ENCODE measurements at places on chromosomes 7 and 10.
A peak's percentile ranks its signal among the peaks of the same experiment; 100 is the strongest.

GRCh38 chr10:80057171-80057570 lies 21.3 kb upstream of the TMEM254 start:
- no peak for DNase-seq

- DNase-seq = no peak
These were observed 11.0 kb upstream of the BLVRA start for GRCh38 chr7:43747328-43748105.

- DNase-seq = no peak
These were observed 8.8 kb downstream of the TDRD1 start for GRCh38 chr10:114188001-114188400.

DNA sequence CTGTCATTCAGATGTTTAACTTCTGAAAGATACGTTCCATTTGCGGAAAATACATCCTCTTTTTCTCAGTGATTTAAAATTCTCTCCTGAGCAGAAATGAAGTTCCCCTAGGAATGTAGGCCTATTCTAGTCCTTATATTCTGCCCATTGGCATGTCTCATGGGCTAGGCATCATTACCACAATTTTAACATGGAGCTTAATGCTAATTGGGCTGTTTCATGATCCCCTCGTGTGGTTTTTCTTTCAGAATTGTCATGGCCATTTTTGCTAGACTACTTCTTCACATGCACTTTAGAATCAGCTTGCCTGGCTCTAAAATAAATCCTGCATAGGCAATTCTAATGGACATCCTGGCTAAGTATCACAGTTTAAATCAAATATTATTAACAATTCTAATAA lies 1.0 kb downstream of the TMEM176B start:
- no peak for DNase-seq

- no peak for DNase-seq
These were observed 707.8 kb downstream of the XPNPEP1 start for GRCh38 chr10:109215291-109216075.

DNA sequence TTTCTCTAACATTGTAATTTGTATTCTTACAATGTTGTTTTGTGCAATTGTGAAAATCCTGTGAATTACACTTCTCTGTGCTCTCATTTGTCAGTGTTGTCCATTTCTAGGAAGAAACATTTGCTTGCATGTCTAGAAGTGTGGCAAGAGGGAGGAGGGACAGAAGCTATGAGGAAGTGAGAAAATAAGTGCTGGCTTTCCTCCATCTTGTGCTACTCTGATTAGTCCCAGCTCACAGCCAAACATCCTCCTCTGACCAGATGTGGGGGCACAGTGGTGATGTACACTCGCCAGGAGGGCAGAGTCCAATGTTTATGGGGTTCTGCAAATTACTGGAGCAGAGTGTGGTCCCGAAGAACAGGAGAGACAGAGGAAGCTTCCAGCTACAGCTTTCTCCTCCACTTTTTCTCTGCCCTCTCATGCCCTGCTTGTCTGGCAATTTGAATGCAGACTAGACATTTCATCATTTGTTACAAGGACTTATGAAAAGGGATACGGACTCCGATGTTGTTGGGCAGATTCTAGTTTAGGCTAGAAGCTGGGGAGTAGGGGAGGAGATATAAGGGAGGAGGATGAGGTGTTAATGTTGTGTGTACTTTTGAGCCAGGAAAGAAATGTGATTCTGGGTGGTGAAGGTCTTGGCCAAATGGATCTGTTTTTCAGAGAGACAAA lies 131.0 kb upstream of the C1GALT1 start:
- DNase-seq = no peak

GRCh38 chr7:142025896-142026295 lies 30.2 kb downstream of the MGAM start:
- no peak for DNase-seq

DNA sequence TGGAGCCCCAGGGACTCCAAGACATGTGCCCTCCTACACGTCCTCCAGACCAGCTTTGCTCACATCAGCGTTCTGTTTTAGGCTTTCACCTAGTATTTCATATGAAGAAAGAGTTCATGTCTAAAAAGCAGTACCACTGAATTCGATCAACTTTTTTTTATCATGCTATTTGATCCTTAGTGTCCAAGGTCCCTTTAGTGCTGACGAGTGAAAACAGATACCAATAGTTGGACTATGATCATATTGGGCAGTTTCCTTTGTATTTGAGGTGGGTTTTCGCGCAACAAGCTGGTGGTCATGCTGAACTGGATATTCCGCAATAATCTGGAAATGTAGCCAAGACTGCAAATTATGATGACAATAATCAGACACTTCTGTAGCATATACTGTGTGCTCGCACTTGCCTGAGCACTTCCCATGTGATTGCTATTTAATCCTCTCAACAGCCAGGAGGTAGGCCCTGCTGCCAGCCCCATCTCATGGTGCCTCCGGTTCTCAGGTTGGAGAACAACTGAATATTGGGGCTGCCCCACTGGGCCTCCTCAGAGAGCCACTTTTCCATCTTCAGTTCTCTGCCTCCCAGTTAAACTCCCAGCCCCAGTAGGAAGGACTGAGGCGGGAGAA lies 65.9 kb downstream of the RBM20 start:
- DNase-seq = no peak

- no peak for DNase-seq
These were observed 71.7 kb upstream of the TPK1 start for GRCh38 chr7:144907577-144907976.

GRCh38 chr7:132519936-132520335 lies 56.3 kb downstream of the PLXNA4 start:
- peak; percentile 22 for DNase-seq

DNA sequence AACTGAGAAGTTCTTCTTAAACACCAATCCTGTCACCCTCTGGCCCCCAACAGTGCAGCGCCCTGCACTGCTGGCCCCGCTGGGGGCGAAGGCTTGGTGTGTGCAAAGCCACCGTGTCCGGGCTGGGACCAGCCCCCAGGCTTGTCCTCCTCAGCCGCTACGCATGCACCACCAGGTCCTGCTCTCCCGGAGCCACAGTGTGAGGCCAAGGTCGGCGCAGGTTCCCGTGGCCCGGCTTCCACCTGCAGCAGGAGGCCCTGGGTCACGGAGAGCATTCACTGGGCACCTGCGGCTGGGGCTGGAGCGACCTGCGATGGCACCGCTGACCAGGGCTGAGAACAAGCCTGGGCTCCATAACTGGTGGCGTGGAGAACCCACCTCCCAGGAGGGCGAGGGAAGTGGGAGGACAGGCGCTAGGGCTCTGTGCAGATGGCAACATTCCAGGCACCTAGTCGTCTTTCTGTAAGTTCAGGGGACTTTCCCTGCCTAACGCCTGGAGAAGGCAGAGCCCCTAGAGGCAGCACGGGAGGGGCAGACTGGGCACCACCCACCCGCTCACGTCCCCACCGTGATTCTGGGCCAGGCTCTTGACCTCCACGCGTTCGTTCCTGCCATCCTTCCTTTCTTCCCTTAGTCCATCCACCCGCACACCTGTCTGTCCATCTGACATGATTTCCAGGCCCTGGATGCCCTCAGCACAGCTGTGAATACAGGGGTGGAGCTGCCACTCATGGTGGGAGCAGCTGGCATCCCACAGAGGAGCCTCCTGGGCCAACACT lies 271.6 kb downstream of the ELFN1 start:
- no peak for DNase-seq

DNA sequence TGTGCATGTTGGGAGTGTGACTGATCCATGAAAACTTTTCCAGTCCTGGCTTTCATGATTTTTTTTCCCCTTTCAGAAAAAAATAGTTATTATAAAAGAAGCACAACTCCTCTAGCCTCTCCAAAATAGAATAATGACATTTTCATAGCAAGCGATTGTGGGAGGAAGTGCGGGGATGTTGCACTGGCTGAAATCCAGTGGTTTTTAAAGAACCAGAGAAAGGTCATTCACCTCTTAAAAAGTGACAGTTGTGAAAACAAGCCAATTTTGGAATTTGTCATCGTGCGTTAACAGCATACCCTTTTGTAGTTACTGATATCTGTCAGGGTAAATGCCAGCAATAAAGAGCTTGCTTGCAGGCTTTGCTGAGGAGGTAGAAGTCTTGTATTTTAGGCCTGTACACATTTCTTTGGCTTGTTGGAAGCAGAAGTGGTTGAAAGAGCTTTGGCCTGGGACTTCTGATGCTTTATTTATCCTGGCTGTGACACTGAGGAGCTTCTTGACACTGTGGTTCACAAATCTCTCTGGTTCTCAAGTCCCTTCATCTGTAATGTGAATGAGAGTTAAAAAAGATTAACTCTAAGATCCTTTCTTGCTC lies 545.9 kb downstream of the REEP3 start:
- DNase-seq = no peak

DNA sequence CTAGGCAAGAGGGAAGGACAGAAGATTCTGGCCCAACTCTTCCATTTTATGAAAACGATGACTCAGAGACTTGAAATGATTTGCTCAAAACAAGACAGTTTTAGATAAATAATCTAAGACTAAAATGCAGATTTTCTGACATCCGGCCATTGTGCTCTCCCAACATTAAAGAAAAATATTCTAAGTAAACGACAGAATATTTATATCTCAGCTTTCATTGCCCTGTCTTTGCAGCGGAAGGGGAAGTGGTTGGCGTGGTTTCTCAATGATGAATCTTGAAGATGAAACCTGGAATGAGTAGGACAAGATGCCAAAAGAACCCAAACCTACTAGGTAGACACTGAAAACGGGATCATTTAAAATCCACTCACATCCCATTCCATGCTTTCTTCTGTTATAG lies 28.9 kb upstream of the NPY start:
- no peak for DNase-seq

DNA sequence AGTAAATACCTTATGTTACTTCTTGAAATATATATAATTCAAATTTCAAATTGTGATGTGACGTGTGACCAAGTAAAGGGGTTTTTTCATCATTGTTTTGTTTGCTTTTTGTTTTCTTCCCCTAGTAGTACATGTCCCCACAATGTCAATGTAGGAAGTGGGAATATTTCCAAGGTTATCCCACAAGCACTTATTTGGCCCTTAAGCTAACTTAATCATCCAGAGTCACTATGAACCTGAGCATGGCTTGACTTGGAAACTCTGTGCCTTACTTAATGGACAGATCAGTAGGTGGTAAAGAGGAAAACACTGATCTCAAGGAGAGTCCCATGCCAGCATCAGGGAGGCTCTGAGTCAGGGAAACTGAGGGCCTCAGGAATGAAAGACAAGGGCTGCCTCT lies 569.3 kb upstream of the IGFBP3 start:
- DNase-seq = peak; percentile 22

GRCh38 chr7:1142051-1142635 lies 17.9 kb downstream of the ZFAND2A start:
- DNase-seq = peak; percentile 52

DNA sequence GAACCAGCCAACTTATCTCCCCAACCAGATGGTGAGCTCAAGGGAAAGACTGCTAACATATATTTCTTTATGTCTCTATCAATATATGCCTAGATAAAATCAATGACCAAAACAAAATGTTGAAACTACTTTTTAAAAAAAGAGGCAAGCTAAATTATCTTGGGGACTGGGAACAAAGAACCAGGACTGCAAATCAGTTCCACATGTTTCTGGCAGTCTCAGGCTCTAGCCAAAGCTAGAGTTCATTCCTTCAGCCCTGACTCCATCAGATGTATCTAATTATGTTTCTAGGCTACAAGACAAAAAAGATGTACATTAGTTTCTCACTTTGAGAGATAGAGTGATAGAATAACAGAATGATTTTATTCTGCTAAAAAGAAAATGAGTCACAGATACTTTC lies 1290.3 kb upstream of the SORCS1 start:
- DNase-seq = peak; percentile 40

DNA sequence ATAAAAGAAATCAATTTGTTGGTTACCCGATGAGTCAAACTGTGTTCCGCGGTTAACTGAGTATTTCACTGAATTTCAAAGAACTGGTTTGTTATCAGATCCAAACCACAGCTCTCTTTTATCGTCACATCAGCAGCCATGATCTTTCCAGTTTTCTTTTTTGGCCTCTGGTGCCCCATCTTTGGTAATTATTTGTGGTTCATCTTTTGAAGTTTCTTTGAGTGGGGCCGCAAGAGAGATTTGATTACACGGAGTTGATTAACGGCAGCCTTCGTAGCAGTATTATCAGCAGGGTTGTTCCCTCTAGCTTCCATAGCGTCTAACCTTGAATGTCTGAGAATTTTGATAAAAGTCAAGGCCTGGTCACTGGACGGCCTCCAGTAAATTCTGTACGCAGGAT lies 154.9 kb upstream of the TNRC18 start:
- DNase-seq = no peak

GRCh38 chr7:143043391-143043790 lies 8.8 kb upstream of the OR6V1 start:
- no peak for DNase-seq

GRCh38 chr7:85488406-85488805 lies 301.6 kb upstream of the SEMA3D start:
- DNase-seq = no peak

Data from foreskin fibroblast (primary cell).